Activated T-cell treated with anti-CD3 and anti-CD28 coated beads for 48 hours (primary cell): ENCODE measurements at places on chromosomes 4 and X.

- no peak for DNase-seq
These were observed 397.9 kb downstream of the PPP3CA start for GRCh38 chr4:100949350-100949935.

DNA sequence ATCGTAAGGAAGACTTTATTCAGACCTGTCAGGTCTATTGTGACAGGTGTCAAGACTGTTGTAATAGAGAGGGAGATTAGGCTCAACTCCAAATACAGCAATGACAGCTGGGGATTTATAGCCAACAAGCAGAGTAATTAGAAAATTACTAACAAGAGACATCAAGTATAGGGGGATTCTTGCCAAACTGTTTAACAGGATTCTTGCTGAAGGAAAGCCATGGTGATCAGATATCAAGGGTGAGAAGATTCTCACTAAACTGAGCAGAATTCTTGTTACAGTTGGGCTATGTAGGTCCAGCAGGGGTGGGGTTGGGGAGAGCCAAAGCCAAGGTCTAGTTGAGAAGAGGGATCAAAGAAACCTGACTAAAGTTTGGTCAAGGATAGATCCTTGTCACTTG, 461.0 kb upstream of the GALNT7 start:
- no peak for DNase-seq

DNA sequence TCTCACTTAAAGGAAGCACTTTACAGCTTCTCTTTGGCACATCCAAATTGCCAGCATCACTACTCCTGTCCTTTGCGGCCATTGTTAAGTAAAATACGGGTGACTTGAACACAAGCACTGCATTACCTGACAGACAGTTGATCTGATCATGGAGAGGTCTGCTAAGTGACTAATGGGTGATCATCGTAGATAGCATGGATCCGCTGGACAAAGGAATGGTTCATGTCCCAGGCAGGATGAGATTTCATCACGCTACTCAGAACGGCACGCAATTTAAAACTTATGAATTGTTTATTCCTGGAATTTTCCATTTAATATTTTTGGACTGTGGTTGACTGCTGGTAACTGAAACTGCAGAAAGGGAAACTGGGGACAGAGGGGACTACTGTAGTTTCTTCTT, 94.1 kb downstream of the NEUROG2 start:
- DNase-seq = no peak

GRCh38 chr4:184574861-184575260, 74.4 kb downstream of the CASP3 start:
- no peak for DNase-seq

GRCh38 chrX:46792810-46793188, 33.9 kb upstream of the SLC9A7 start:
- no peak for DNase-seq

DNA sequence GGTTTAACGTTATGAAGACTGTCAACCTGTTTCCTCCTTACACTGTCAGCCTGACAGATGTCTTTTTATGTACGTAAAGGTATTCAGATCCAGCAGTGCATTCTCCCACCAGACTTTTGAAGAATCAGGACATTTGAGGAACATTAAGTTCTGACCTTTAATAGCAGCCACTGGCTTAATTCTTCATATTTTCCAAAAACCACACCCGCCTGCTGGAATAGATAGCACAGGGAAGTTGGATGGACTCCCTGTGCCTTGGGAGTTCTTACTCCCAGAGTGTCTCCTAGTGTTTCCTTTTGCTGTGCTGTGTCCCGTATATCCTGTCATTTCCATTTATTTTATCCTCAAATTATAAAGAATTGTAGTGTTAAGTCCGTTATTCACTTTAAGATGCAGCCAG, 94.5 kb downstream of the AFF1 start:
- DNase-seq = no peak

DNA sequence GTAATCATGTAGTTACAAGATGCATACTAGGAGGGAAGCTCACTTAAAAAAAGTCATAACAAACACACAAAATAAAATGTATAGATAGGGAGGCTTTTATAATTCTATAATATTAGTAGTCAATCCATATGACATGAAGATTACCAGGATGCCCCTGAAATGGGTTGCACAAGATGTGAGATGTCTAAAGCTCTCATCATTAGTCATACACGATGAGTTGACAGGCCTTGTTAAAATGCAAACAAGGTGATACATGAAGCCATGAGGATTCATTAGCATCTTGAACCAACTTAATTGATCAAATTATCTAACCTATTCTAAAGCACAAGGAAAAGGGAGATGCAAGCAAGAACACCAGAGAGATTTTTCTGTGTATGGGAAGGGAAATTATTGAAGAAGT, 470.2 kb downstream of the IQCM start:
- no peak for DNase-seq

DNA sequence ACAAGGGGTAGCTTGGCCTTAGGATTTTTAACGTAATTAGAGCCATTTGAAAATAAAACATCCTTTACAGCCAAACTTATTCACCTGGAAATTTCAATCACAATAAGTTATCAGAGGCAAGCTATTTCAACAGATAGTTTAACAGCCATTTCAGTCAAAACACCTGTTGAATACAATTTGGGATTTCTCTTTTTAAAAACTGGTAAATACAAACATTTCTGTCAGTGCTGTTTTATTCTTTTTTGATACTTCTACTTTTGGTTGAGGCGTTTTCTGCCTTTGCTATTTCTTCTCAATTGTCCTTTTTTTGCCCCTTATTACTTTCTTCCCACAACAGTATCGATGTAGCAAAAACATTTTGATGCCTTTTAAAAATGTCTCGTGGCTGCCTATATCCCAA, 2.1 kb upstream of the DACH2 start:
- no peak for DNase-seq

- no peak for DNase-seq
These were observed 11.2 kb downstream of the NEK1 start for GRCh38 chr4:169601016-169601771.

- DNase-seq = peak; percentile 56
These were observed 53.1 kb downstream of the STX18 start for GRCh38 chr4:4488405-4489404.

GRCh38 chrX:110750526-110751189, 45.0 kb downstream of the CHRDL1 start:
- no peak for DNase-seq

GRCh38 chr4:9898596-9899305, 117.3 kb downstream of the DRD5 start:
- no peak for DNase-seq

GRCh38 chr4:114318309-114318708, 280.3 kb upstream of the UGT8 start:
- DNase-seq = no peak

- no peak for DNase-seq
These were observed 51.7 kb downstream of the FAM53A start for GRCh38 chr4:1632109-1633104.

- DNase-seq = no peak
These were observed 1.5 kb upstream of the PAQR3 start for GRCh38 chr4:78940752-78941151.

DNA sequence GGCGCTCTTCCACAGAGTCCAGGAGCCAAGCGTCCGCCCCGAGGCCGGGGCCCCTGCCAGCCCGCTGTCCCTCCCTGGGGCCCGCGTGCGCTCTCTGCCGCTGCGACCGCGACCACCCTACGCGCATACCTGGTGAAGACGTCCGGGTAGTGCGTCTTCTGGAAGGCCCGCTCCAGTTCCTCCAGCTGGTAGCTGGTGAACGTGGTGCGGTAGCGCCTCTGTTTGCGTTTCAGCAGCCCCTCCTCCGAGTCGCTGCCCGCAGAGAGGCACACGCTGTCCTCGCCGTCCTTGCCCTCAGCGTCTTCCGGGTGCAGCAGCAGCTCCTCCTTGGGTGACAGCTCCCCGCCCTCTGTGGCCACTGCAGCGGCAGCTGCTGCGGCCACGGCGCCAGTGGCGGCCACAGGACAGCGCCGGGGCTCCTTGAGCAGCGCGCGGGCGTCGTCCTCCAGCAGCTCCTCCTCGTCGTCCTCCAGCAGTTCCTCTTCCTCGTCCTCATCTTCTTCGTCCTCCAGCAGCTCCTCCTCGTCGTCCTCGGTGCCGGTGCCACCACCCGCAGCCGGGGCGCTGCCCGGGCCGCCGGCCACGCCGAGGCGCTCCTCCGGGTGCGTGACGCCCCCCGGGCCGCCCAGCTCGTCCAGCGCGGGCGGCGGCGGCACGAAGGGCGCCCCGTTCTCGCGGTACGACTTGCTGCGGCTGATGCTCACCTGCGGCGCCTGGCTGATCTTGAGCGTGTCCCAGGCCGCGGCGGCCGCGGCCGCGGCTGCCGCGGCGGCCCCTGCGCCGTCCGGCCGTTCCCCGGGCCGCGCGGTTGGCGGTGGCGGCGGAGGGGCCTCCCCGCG, 2.8 kb downstream of the ARX start:
- DNase-seq = no peak

GRCh38 chr4:143357161-143357845, 20.6 kb downstream of the GAB1 start:
- no peak for DNase-seq

- DNase-seq = no peak
These were observed 207.4 kb upstream of the JADE1 start for GRCh38 chr4:128601991-128602695.

- DNase-seq = peak; percentile 31
These were observed 9.9 kb downstream of the ZNF157 start for GRCh38 chrX:47380268-47380667.

DNA sequence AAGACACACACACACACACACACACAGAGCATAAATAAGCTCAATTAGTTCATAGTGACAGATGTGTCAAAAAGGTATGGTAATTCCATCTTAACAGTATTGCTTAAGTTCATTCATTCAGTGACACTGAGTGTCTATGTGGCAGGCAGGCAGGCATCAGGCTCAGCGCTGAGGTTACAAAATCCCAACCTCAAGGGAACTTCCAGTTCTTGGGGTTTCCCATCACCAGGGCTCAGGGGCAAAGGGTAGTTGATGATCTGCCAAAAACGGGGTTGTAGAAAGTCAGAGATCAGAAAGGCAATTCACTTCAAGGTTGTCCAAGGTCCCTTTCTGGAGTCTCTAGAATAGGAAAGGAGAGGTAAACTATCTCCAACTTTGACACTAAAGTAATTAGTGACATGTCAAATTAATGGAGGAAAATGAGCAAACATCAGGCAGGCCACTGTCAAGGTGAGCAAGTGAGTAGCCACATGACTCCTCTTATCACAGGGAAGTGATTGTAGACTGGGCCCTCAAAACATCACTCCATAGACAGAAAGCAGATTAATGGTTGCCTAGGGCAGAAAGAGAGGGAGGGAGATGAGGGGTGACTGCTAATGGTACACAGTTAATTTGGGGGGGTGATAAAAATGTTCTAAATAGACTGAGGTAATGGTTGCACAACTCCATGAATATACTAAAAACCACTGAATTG, 41.8 kb downstream of the GPC4 start:
- no peak for DNase-seq

DNA sequence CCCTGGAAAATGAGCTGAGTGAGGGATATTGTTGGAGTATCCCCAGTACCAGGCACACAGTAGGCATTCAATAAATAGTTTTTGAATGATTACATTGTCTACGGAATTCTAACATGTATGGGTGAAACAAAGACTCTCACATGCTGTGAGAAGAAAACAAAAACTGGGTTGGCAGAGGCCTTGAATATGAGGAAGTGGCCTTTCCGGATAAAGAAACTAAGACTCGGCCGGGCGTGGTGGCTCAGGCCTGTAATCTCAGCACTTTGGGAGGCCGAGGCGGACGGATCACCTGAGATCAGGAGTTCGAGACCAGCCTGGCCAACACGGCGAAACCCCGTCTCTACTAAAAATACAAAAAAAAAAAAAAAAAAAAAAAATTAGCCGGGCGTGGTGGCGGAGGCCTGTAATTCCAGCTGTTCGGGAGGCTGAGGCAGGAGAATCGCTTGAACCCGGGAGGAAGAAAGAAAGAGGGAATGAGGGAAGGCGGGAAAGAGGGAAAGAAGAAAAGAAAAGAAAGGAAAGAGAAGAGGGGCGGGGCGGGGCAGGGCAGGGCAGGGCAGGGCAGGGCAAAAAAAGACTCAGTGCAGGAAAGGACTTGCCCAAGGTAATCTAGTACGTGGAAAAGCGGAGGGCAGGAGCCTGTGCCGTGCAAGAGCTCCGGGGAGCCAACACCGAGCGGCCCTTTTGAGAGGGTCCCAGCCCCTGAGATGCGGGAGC, 689 bp upstream of the TMA16 start:
- DNase-seq = no peak

GRCh38 chrX:1554469-1555210, 17.7 kb upstream of the P2RY8 start:
- no peak for DNase-seq

DNA sequence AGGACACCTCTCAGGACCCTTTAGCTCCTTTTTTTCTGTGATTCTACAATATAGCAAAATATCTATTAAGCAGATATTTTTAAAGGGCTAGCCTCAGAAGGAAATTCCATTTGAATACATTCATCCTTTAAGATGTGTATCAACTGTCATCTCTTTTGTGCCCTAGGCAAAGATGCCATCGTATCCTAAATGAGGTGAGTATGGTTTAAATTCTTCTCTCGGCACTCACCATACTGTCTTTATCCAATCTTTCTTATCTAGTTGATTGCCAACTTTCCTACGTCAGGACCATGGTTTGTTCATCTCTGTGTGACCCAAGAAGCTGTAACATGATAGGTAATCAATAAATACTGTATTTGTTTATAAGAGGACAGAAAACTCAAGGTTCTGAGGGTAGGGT, 176.0 kb downstream of the LDB2 start:
- no peak for DNase-seq

DNA sequence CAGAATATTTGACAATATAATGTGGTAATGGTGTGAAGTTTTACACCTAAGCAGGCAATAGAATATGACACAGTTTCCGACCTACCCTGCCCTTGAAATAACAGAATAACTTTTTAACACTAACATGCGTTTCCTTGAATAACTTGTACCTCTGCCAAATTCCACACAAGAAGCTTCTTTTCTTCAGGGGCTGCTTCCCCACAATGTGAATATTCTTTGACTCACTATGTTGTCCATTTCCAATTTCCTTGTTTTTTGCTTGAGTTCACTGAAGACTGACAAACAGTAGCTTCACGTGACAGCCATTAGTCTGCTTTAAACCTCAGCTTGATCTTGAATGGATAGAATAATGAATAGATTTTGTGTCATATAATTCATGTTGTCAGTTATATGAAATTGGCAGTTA, 14.3 kb downstream of the SHROOM3 start:
- DNase-seq = no peak

GRCh38 chrX:115642895-115643530, 82.0 kb downstream of the PLS3 start:
- no peak for DNase-seq

DNA sequence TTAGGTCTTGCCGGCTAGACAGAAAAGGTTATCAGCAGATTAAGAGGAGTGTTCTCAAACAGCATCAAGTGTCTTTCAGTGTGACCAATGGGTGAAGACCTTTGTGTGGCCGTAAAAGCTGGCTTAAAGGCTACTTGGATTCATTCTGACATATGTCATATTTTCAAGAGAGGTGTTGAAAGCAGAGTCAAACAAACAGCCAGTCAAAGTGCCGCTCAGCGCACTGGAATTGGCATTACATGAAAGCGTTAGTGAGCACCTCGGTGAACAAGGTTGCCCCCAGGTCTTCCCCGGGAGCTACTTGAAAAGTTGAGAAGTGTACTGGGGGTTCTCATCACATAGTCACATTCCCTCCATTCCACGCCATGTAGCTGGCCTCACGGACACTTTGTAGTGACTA, 148.9 kb downstream of the SOX3 start:
- no peak for DNase-seq
